Naive thymus-derived CD8-positive, alpha-beta T cell (primary cell): ENCODE measurements at places on chromosomes 7 and 10. TPM values are rescaled to one million over a fixed set of nuclear protein-coding genes. Genes with fewer than 3 reads are reported as not detected.

- no peak for DNase-seq
These were observed 6.1 kb downstream of the GSTO1 start for GRCh38 chr10:104260775-104261115.

GRCh38 chr7:35828817-35829216, 28.0 kb downstream of the SEPTIN7 start:
- DNase-seq = no peak

DNA sequence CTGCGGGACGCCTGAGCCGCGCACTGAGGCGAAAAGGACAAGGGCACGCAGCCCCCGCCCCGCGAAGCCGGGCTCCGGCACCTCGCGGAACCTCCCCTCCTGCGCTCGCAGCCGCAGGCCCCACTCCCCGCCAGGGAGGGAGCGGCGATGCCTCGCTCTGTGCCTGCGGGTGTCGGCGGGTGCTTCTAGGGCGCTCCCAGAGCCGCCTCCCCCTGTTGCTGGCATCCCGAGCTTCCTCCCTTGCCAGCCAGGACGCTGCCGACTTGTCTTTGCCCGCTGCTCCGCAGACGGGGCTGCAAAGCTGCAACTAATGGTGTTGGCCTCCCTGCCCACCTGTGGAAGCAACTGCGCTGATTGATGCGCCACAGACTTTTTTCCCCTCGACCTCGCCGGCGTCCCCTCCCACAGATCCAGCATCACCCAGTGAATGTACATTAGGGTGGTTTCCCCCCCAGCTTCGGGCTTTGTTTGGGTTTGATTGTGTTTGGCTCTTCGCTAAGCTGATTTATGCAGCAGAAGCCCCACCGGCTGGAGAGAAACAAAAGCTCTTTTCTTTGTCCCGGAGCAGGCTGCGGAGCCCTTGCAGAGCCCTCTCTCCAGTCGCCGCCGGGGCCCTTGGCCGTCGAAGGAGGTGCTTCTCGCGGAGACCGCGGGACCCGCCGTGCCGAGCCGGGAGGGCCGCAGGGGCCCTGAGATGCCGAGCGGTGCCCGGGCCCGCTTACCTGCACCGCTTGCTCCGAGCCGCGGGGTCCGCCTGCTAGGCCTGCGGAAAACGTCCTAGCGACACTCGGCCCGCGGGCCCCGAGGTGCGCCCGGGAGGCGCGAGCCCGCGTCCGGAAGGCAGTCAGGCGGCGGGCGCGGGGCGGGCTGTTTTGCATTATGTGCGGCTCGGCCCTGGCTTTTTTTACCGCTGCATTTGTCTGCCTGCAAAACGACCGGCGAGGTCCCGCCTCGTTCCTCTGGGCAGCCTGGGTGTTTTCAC, 519 bp downstream of the ITGB8 start:
- no peak for DNase-seq

DNA sequence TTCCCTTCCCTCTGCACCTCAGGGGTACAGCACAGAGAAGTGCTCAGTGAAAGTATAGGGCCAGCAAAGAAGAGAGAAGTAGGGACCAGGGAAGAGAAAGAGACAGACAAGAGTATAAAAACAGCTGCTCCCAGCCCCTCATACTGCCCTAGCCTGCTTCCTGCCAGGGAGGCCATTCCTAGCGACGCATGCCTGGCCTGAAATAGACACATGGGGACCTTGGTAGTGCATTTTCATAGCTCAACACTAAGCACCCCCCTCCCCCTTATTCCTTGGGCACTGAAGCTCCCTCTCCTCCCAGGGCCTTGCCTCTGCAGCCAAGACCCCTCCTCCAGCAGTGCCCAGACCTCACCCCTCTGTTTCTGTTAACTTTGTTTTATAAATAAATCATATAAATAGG, 64.7 kb downstream of the ZMIZ1 start:
- no peak for DNase-seq

DNA sequence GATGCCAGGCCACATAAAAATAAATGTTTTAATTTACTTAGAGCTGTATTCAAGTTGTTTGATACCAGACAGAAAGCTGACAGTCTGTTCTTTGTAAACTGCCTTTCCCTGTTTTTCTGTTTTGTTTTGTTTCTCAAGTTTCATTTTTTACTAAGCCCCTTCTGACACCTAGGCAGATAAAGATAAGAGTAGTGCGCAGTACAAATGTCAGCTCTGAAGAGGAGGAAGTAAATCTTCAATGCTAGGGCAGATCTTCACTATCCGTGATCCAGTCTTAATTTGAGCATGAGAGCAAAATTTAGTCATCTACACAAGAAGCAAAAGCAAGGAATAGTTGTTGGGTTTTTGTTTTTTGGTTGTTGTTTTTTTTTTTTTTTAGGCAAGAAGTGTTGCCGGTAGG, 27.3 kb downstream of the MTURN start:
- no peak for DNase-seq

DNA sequence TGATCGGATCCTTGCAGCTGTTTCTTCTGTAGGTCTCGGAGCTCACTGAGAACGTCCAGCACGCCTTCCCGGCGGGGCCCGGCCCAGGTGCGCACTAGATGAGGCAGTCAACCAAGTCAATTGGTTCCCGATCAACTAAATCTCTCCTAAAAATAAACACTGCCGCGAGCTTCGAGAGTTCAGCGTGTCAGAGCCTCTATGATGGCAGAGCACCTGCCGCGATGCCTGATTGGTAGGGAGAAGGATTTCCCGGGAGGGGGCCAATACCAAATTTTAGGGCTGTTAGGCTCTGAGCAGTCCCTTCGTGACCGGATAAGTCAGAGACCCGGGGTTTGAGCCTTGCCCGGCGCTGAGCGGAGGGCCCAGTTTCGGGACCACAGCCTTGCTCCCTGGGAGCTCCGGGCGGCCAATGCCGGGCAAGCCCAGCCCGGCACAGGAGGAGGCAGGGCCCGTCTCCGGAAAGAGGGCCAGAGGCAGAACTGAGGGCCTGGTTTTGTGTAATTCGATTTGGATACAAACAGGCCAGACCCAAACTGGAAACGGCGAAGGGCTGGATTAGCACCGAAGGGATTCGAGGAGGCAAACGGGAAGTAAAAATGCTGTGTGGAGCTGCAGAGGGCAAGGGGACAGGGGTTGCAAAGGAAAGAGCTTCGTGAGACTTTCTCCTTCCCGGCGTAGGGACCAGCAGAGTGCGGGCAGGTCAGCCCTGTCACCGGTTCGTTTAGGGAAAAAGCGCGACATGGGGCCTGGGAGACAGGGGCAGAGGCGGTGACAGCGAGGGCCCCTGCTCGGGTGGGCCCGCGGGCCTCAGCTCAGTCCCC, 569 bp downstream of the SLC26A5 start:
- no peak for DNase-seq

GRCh38 chr10:44260286-44260928, 124.5 kb downstream of the CXCL12 start:
- DNase-seq = no peak

DNA sequence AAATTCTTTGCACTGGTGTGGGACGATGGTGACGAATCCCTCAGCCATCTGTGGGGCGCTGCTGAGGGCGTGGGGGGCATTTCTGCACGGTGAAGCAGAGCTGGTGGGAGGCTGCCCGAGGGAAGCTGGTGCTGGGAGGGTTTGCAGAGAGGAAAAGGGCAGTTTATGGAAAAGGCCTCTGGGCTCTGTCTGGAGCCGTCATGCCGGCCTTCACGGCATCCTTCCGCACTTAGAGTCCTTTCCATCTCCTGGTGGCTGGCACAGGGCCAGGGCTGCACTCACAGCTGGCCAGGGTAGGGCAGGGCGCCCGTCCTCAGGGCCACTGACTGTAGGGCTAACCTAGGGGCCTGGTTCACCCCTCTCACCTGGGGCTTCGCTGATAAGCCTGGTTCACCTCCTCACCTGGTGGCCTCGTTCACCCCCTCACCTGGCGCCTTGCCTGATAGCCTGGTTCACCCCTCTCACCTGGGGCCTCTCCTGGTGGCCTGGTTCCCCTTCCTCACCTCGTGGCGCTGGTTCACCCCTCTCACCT, 598 bp upstream of the AMZ1 start:
- no peak for DNase-seq

DNA sequence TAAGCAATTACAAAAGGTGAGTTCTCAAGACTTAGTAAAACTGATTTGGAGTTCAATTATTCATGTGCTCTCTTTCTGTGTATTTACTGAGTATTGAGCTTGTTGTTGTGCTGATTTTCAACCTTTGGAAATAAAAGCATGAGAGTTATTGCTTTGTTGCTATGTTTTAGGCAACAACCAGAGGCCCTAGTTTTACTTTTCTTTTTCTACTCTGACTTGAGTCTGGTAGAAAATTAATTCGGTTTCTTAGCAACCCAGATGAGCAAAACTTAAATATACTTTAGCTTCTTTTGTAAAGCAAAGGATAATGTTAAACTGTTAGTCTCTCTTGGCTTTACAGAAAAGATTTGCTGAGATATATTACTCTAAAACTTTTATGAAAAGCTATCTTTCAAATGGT, 66.4 kb upstream of the SCIN start:
- DNase-seq = no peak

- no peak for DNase-seq
These were observed 72.4 kb downstream of the REEP3 start for GRCh38 chr10:63593576-63593975.

GRCh38 chr7:87816389-87816788, 59.8 kb downstream of the SLC25A40 start:
- DNase-seq = peak; percentile 6

DNA sequence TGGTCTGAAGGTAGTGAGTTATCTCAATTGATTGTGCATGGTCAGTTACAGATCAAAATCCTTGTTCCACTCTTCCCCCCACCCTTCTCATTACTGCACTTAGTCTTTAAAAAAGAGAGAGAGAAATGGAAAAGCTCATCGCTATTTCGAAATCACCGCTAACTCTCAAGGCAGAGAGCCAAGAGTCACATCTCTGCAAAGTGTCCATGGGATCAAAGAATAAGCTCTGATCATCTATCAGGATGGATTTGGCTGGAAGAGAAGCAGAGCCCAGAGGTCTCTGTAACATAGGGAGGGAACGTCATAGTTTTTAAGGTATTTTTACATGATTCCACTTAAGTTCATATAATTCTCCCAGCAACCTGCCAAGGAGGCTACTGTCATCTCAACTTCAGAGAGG, 30.0 kb upstream of the MYH16 start:
- DNase-seq = no peak

- DNase-seq = no peak
These were observed 174.2 kb downstream of the KMT2E start for GRCh38 chr7:105188201-105188600.

GRCh38 chr10:24027107-24027506, 181.8 kb upstream of the KIAA1217 start:
- DNase-seq = no peak

DNA sequence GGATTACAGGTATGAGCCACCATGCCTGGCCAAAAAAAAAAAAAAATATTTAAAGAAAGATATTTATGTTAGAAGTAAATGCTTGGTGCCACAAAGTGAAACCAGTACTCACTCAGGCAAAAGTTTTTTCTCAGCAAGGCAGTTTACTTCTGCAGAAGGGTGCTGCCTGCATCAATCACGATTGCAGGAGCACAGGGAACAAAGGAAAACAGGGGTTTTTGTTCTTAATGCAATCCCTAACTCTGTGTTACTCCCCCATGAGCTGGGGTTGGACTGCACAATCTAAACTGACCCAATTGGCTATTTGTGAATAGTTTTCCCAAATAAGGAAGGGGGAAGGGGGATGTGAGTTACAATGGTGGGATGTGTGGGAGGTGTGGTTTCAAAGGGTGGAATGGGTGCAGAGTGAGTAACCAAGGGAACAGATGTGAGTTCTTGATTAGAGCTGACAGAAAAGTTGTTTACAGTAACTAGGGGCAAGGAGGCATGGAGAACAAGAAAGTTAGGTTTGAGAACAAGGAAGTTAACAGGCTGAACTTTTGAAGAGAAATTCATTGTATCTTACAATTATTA, 255.4 kb downstream of the TYW1 start:
- no peak for DNase-seq

- no peak for DNase-seq
These were observed 103.0 kb downstream of the PTEN start for GRCh38 chr10:87966459-87966858.

DNA sequence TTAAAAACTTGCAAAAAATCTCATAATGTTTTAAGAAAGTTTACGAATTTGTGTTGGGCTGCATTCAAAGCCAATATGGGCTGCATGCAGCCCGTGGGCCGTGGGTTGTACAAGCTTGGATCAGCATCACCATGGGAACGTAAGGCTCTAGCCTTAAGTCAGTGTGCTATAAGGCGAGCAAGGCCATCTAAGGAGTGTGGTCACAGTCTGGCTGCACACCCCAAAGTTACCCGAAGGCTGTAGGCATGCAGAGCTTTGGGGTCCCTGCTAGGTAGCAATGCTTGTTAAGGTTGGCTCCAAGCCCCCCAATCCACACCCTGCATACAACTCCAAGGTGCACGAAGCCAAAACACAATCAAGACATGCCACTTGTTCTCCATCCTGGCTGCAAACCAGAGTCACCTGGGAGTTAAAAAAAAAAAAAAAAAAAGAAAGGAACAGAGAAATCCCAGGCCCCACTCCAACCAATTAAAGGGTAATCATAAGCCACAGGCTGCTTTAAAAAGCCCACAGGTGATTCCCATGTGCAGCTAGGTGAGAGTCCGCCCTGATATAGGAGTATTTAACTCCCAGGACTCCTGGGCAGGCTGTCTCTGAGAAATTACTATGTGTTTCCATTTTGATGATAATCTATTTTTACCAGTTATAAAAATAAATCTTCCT, 8.5 kb upstream of the PNLIPRP2 start:
- no peak for DNase-seq

DNA sequence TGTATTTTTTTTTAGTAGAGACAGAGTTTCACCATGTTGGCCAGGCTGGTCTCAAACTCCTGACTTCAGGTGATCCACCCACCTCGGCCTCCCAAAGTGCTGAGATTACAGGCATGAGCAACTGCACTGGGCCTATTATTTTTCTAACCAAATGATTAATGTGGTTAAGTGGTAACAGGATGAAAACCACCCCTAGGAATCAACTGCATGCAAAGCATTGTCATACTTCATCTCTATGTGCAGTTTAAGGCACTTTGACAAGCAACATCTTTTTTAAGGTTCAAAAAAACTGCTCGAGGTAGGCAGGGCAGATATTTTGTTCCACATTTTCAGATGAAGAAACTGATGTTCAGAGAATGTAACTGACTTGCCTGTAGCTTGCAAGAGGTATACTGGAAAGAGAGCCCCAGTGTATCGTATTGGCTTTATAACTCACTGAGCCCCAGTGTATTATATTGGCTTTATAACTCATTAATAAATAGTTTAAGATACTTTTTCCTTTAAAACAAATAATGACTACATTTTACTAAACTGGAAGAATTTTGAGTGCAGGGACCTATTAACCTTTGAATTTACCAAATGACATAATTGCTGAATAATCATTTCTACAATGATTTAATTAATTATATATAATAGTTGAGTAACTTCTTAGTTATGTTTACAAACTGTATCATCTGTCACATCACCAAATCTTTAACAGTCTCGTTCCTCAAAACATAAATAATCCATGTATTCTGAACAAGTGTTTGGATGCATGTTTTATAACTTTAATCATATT, 38.1 kb downstream of the RTKN2 start:
- DNase-seq = no peak

SPDYE9 gene
- total RNA-seq = not detected

C7orf57 gene
- not detected for total RNA-seq

TRIM73 gene
- total RNA-seq = 28.3 TPM

HSPA14 gene
- 18.1 TPM for total RNA-seq

GPR26 gene
- total RNA-seq = not detected

COL13A1 gene
- not detected for total RNA-seq

NPC1L1 gene
- 0.13 TPM for total RNA-seq

ATE1 gene
- 26.6 TPM for total RNA-seq
